Fibroblast of the conjunctiva (primary cell): ENCODE measurements at places on chromosomes 13 and 19.
A peak's percentile ranks its signal among the peaks of the same experiment; 100 is the strongest.

DNA sequence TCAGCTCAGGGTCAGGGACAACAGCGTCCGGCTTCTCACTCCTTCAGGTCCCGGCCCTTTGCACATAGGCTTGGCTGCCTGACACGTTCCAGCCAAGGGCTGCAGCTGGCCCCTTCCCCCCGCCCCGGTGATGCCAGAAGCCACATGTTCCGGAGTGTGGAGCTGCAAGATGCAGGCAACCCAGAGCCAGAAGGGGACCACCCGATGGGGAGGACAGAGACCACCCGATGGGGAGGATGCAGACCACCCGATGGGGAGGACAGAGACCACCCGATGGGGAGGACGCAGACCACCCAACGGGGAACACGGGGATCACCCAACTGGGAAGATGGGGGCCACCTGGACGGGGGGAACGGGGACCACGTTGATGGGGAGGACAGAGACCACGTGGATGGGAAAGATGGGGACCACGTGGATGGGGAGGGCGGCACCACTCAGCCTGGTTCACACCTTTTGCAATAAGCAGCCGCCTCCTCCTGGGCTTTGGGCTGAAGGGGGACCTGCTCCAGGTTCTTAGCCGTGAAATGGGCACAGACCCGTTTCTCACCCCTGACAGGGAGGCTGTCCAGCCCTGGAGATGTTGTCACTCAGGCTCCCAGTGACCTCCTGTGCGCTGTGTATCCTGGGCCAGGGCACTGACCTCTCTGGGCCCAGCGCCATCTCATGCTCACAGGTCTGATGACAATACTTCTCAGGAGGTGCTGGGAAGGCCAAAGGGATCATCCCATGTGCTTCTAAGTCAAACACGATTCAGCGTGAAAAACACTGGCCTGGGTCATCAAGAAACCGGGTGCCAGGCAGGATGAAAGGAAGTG lies 34.5 kb downstream of the C13orf46 start:
- no peak for DNase-seq

- no peak for DNase-seq
Measured at GRCh38 chr13:98548230-98548629, 28.7 kb downstream of the STK24 start.

- DNase-seq: no peak
Measured at GRCh38 chr13:41639955-41640780, 182.8 kb downstream of the RGCC start.

DNA sequence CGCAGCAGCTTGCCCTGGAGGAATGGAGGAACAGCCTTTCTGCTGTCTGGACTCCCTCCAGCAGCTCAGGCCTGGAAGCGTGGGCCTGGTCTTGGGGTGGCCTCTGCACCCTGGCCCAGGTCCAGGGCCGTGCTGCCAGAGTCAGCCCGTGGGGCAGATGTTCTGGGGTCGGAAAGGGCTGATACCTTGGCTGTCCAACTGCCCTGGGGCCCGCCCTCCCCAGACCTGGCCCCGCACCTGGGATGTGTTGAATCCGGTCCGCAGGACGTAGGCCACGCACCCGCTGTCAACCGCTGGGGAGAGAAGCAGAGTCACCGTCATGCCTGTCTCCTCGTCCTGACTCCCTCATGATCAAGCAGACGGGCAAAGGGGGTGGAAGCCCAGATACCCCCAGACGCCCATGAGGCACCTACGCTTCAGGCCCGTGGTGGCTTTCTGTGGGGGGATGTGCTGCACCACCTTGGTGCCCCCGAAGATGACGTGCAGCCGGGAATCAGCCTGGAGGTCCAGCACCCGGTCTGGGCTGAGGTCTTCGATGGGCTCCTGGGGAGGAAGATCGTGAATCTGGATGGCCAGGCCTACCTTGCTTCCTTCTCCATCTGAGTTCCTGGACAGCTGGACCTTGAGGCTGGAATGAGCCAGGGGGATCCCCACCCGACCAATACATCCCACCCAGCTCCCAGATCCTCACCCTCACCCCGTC lies 7.7 kb downstream of the ATP13A1 start:
- no peak for DNase-seq

GRCh38 chr19:50706387-50706786 lies 13.2 kb downstream of the SHANK1 start:
- DNase-seq: no peak

DNA sequence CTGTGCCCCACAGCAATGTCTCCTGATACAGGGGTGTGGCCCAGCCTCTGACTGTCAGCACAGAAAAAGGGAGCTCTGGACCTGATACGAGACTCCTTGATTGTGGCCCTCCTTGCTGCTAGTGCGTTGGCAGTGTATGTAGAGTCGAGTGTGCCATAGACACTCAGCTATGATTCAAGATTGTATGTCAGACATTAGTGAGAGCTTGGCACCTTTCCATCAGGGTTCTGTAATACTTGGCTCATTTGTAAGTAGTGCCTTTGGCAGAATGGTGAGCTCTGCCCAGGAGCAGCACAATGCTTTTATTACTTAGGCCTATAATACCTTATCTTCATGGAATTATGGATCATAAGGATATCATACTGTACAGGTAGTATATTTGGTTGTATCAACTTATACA lies 83.4 kb downstream of the ATP8A2 start:
- no peak for DNase-seq

- DNase-seq: no peak
Measured at GRCh38 chr13:77299587-77299986, 27.3 kb downstream of the MYCBP2 start.

GRCh38 chr13:80751854-80752253 lies 410.9 kb upstream of the SPRY2 start:
- DNase-seq: no peak

DNA sequence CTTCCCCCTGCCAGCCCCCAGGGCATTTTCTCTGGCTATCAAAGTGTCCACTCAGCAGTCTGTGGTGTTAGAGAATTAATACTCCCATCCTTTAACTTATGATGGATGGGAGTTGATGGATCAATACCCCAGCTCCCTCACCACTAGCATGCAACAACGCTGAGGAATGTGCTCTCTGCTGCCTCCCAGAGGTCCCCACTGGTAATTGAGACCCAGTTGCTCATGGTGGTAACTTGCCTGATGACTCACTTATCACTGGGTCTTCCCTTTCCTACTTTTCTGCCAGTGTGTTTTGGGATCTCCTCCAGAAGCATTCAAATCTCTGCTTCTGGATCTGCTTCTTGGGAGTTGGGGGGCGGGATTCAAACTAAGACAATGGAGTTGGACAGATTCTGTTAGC lies 20.3 kb upstream of the CACNA1A start:
- DNase-seq: no peak

DNA sequence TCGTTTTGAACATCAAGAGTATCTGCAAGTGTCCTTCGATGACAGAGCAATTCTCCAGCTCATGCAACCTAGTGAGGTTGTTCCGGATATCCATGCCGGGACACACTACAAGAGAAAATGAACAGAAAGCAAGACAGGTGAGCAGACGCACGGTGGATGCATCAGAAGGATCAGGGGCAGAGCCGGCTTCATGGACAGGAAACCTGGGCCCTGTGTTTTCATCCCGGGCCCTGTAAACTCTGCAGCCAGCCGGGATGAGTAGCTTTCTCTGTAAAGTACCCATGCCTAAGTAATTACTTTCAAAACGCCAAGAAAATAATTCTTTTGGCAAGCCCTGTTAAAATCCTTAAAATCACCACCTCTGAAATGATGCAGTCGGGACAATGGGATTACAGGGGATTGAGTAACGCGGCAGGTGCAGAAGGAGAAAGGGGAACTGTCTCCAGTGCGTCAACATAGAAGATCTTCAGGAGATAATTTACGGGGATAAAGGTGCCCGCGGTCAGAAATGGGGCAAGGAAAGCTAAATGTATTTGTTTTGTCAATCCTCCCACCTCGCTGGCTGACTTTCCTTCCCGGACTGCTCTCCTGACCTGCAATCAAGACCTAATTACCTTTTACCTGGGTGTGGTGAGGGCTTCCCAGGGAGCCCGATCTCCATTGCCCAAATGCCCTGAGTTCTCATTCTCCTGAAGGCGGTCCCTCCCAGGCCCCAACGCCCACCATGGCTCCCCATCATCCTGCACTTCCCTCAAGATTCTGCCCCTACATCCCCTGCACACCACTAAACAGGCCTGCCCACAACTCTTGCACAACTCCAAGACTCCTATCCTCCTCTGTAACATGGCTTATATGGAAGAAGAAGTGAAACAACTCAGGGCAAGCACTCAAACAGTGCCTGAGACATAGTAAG lies 26.2 kb downstream of the INSR start:
- DNase-seq: no peak

DNA sequence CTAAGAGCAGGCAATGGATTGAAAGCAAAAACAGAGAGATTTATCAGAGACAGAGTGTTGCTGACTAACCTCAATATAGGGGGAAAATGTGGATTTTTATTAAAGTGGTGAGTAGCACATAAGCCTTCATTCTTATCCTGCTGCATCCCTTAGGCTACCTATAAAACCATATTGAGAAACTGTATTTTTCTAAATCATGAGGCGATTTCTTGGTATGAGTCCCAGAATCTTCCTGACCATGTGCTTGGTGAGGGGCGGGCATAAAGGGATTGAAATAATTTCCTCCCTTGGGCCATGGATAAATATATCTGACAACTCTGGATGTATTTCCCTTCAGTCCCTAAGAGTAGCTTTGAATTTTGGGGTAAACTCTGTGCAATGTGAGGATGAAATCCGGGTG lies 72.8 kb downstream of the EFNB2 start:
- no peak for DNase-seq

DNA sequence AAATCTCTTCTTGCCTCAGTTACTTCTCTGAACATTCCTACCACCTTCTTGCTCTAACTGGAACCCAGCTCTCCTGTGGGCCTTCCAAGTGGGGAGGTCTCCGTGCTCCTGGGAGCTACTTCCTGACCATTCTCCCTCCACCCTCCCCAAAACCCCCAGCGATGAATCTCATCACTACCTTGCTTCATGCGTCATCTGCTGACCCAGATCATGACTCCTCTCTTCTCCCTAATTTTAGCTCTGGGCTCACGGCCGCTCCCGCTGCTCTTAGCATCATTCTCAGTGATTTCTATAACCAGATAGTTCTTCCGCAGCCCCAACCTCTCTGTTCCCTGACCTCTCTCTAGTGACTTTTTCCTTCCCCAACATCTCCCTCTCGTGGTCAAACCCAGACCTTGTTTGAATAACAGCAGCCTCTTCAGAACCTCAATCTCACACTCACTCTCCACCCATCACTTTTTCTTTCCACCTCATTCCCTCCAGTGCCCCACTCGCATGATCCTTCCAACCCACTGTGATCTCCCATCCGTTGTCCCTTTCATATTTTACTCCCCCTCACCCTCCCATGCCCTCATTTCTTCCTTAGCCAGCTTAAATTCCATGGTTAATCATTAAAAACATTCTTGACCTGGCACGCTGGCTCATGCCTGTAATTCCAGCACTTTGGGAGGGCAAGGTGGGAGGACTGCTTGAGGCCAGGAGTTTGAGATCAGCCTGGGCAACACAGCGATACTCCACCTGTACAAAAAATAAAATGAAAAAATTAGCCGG lies 21.8 kb downstream of the MRPS12 start:
- no peak for DNase-seq

DNA sequence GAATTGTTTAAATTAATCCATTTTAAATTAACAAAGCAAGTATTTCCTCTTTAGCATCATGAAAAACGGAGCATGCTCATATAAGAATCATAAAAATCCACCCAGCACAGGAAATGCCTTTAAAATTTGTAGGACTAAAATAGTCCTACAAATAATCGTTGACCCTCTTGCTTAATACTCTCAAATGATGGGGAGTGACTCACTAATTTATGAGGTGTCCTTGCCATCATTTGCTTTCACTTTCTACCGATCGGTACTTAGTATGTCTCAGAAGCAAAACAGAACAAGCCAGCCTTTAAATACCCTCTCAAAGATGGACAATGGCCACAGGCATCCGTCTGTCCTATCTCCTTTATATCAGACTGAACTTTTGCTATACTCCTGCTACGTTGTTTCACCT lies 97.2 kb downstream of the SUCLA2 start:
- DNase-seq: no peak

DNA sequence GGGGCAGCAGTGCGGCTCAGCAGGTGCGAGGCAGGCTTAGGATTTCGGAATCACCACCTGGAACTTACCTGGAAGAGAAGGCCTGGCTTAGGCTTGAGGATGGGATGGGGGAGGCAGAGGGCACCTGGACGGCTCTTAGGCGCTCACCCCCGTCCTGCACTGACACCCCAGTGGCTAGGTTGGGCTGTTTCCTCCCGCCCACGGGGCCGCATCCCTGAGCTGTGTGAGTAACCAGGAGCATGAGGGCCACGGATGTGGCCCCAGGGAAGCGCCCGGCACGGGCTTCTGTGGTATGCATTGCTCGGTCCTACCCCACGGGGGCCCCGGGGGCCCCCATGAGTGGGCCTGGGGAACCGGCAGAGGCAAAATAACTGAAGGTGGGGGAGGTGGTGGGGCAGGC lies 2.4 kb upstream of the NKPD1 start:
- no peak for DNase-seq

GRCh38 chr13:29743201-29743786 lies 107.1 kb downstream of the UBL3 start:
- peak; percentile 61 for DNase-seq

GRCh38 chr13:99892196-99892613 lies 79.4 kb downstream of the ZIC5 start:
- no peak for DNase-seq

DNA sequence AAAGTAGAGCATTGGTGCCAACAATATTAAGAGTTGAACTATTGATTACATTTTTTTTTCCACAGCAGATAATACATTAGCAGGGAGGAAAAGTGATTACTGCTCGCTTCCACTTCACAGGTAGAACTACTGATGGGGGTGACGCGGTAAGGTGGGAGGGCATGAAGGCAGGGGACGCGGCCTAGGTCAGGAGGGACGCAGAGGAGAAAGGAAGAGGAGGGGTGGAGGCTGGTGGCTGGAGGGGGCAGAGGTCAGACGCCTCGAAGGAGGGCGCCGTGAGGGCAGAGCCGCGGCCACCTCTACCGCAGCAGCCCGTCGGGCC lies 287 bp upstream of the B3GLCT start:
- no peak for DNase-seq

DNA sequence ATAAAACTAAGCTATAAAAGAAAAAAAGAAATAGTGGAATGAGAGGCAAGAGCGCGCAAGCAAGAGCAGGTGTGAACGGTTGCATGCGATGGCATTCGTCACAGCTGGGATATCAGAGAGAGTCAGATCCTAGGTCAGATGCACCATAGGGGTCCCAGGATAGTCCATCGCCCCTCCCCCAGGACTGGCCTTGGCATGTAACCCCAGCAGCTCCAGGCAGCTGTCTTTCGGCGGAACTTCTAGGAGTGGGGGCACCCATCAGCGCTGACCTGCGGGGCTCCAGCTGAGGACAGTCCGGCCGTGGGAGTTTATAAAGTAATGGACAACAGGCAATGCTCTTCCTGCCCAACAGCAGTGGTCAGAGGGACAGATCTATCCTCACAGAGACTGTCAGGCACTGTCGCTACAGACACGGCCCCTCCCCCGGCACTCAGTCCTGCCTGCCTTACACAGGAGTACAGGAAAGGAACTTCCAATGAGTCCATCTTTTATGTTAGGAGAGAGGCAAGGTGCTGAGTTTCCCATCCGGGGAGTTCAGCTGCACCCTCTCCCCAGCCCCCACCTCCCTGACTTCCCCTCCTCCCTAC lies 1.4 kb downstream of the SIAH3 start:
- DNase-seq: no peak
